ENCODE measurements at places on chromosomes 16 and 17.

- no peak for DNase-seq
Measured at GRCh38 chr17:76688165-76688622, 22.6 kb downstream of the MXRA7 start.

GRCh38 chr16:27241658-27242057 lies 26.9 kb downstream of the NSMCE1 start:
- no peak for DNase-seq

GRCh38 chr16:75086688-75087374 lies 29.7 kb downstream of the LDHD start:
- DNase-seq = no peak

DNA sequence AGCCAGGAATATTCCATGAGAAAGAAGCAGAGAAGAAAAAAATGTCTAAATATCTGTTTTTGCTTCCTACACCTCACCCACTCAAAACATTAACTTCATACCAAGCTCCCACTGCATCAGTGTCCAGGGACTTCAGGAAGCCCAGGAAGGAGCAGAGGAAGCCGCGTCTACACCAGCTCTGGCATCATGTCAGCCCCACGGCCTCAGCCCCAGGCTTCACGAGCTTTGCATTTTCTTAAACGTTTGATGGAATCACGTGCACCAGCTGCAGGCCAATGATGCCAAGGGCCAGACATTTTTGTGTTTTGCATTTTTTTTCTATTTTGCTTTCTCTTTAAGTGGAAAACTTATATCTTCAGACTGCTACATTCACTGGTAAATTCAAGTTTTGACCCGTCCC lies 48.6 kb downstream of the CDRT4 start:
- no peak for DNase-seq

DNA sequence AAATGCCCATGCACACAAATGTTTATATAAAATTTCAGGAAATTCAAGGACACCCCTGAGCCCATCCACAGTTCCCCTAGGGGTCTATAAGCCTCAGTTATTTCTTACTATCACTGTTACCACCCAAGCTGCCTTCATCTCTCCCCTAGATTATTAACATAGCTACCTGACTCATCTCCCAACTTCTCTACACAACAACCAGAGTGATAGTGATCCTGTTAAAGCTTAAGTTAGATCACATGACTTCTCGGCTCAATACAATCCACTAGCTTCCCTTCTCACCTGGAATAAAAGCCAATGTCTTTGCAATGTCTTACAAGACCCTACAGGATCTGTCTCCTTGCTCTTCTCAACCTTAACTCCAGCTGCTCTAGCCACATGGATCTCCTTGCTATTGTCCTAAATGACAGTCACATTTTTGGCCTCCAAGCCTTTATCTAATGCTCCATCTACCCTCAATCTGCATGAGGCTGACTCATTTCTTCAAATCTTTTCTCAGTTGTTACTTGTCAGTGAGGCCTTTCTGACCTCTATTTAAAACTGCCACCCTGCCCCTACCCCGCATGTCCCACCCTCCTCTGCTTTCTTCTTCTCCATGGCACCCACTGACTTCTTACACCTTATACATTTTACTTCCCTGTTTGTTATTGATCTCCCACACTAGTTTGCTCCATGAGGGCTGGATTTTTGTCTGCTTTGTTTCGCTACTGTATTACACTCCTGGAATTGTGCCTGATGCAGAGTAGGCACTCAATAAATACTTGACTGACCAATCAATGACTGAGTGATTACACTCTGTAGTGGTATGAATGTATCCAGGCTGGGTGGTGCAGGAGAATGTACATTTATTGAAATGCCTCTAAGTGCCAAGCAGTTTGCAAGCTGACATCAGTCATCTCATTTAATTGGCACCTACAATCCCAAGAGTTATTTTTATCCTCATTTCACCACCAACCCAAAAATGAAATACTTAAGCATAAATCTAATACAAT lies 5.2 kb upstream of the LIG3 start:
- DNase-seq = no peak

- peak; percentile 50 for DNase-seq
Measured at GRCh38 chr17:49952209-49952911, 16.6 kb upstream of the DLX4 start.

GRCh38 chr17:82588266-82589175 lies 59.7 kb downstream of the WDR45B start:
- no peak for DNase-seq

DNA sequence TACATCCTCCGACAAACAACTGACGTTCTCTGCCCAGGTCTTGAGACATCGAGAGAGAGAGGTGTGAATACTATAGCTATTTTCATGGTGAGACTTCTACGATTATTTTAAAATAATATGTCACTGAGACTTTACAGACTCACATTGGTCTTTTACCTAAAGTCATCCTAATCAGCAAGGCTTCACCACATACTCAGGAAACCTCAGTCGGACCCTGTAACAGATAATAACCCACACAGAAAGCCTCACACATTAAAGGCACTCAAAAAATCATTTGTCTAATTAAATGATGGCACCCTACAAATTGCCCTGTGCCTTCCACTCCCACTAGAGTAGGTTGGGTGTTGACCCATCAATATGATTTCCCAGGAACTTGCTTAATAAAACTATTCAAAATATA lies 19.8 kb upstream of the SLC39A11 start:
- DNase-seq = no peak

- DNase-seq = no peak
Measured at GRCh38 chr17:83081684-83082201, 2.3 kb downstream of the METRNL start.

DNA sequence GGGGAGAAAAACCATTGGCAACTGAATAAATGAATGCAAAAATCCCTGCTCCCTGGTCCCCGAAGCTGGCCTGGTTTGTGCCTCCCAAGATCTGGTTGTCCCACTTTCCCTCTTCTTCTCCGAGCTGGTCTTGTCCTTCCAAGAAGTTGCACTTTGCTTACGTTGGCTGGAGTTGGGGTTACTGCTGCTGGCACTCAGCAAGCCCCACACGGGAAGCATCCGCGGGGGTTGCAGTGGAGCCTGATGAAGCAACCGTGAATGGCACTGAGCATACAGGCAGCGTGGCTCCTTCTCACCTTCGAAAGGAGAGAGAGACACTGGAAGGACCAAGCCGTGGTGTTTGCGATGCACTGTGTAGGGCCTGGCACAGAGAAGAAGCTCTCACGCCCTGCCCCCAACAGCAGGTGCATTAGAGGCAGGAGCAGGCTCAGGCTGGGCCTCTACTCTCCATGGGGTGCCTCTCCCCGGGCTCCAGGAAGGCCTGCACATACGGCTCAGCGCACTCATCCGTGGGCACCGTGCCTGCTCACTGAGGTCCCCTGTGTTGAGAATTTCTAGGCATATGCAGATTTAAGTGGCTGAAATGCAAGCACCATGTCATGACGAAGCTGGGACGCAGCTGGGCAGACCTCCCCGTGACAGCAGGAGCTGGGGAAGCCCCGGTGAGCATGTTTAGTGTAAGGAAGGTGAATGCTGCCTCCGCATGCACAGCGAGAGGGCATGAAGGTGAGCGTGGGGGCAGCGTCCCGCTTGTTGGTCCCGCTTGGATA lies 12.1 kb downstream of the CA5A start:
- peak; percentile 77 for DNase-seq

DNA sequence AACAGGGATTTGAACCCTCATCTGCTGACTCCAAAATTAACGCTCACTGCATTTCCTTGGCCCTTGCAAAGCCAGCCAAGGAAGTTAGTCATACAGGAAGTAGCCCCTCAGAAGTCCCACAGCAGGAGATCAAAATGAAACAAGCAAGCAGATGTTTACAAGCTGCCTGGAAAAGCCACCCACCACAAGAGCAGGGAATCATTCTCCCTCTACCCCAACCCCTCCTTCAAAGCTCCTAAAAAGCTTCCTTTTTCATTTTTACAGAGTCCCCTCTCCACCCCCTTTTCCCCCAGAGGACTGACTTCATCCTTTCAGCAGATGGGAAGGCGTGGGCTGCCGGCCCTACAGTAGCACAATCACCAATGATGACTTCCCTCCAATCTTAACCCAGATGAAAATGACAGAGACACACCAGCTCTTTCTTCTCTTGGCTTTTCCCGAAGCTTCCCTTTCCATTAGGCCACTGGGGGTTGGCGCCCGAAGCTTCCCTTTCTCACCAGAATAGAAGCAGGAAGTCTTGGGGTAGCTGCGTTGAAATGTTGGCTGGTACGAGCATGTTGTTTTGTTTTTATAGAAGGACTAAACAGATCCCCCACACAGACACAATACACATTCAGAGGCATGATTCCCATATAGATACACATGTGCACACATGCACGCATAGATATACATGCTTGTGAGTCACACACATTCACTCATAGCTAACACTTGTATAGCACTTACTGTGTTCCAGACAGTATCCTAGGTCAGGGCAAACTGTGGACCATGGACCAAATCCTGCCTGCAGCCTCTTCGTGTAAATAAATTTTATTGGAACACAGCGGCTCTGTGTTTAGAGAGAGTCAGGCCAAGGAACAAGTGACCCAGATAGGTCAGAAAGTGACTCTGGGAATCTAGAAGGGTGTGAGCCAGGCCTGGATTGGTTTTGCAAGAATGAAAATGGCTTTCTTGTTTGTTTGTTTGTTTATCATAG lies 17.4 kb downstream of the ITPRIPL2 start:
- DNase-seq = peak; percentile 27

GRCh38 chr17:66737524-66737923 lies 97.4 kb upstream of the CACNG5 start:
- DNase-seq = no peak

GRCh38 chr17:30939051-30939689 lies 17.4 kb downstream of the ADAP2 start:
- no peak for DNase-seq

GRCh38 chr16:86011532-86011931 lies 112.6 kb downstream of the IRF8 start:
- no peak for DNase-seq

DNA sequence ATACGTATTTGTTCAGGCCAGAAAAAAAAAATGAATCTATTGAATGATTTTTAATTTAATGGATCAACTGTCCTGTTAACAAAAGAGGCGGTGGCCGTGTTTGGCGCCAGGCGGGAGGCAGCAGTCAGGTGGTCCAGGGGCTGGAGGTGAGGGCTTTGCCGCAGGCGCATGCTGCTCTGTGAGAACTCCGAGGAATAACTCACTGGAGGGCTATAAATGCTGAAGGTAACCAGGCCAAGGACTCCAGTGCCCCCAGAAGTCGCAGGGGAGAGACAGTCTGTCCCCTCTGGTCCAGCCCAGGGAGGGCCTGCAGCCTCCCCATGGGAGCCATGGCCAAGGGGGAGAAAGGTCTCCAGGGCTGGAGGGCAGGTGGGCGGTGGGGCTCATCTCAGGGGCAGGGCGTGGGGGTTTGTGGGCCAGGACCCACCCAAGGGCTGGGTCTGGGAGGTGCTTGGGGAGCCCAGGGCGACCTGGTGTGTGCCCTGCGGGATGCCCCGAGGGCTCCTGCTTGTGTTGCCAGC lies 7.1 kb upstream of the BAHCC1 start:
- no peak for DNase-seq

GRCh38 chr17:31724026-31724425 lies 135.0 kb downstream of the COPRS start:
- DNase-seq = no peak

DNA sequence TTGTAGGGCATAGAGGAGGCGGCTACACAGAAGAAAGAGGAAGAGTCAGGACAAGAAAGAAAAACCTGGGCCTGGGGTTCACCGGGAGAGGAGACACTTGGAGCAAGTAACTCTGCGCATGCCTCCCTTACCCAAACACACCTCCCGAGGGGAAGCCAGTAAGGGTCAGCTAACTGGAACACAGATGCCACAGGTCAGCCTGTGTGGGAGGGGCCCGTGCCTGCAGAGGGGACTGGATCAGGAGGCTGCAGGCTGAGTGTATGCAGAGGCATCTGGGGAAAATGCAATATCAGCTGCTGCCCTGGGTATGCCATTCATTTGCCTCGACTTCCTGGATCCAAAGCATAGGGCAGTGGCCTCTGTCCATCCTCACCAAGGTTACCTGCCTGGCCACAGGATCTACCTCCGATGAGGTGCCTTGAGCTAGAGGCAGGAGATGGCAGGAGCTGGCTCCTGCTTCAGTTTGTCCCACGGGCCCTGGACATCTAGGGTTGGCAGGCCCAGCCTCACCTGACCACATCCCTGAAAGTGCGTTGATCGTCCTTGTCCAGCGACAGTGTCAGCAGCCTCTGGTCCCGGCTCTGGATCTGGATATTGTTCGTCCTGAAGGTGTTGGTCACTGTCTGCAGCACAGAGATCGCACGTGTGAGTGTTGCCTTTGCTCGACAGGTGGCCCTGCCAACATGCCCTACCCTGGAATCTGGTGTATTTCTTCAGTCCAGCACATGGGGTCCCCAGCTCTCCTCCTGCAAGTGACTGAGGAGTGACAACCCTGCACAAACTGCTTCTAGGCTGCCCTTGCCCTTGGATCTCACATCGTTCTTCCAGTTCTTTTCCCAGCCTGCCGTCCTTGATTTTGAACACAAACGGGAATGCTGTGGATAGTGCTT lies 4.6 kb upstream of the MFSD6L start:
- DNase-seq = no peak

GRCh38 chr17:66443166-66443565 lies 140.8 kb downstream of the PRKCA start:
- DNase-seq = no peak

DNA sequence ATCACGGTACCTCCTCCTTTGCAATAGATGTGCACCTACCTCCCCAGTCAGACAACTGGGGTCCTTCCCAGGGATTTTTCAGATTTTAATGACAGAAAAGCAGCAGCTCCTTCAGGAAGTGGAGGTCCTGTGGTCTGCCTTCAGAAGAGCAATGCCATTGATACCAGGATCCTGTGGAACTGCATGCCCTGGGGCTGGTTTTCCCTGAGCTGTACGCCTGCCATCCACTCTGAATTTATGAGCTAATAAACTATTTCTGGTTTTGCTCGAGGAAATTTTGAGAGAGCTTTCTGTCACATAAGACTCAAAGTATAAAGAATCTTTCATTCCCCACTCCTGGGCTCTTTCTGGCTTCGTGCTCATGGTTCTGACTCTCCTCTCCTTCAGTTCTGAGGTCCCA lies 10.0 kb upstream of the CCL23 start:
- DNase-seq = no peak

GRCh38 chr16:89371968-89372634 lies 118.3 kb downstream of the ANKRD11 start:
- no peak for DNase-seq

Measured in NCI-H2029 (cell line).